ENCODE measurements at places on chromosomes 6 and 20. TPM values are rescaled to one million over a fixed set of nuclear protein-coding genes. Genes with fewer than 3 reads are reported as not detected.

- no peak for DNase-seq
Measured at GRCh38 chr6:106469882-106470281, 109.4 kb downstream of the CRYBG1 start.

- DNase-seq = no peak
Measured at GRCh38 chr6:5695260-5696245, 311.2 kb downstream of the NRN1 start.

DNA sequence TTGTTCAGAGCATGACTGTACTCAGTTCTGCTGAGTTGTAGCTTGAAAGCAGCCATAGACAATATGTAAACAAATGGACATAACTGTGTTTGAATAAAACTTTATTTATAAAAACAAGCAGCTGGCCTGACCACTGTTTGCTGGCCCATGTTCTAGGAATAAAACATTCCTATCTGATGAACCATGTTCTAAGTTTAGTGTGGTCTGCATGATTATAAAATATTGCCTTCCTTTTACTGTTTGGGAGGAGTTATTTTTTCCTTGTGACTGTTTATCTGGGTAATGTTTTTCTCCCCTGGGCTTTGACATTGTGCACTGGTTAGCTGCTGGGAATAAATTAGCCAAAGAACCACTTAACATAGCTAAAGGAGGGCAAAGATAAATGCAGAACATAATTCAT, 55.1 kb downstream of the CDS2 start:
- DNase-seq = no peak

- no peak for DNase-seq
Measured at GRCh38 chr6:6912817-6913744, 194.7 kb upstream of the RREB1 start.

DNA sequence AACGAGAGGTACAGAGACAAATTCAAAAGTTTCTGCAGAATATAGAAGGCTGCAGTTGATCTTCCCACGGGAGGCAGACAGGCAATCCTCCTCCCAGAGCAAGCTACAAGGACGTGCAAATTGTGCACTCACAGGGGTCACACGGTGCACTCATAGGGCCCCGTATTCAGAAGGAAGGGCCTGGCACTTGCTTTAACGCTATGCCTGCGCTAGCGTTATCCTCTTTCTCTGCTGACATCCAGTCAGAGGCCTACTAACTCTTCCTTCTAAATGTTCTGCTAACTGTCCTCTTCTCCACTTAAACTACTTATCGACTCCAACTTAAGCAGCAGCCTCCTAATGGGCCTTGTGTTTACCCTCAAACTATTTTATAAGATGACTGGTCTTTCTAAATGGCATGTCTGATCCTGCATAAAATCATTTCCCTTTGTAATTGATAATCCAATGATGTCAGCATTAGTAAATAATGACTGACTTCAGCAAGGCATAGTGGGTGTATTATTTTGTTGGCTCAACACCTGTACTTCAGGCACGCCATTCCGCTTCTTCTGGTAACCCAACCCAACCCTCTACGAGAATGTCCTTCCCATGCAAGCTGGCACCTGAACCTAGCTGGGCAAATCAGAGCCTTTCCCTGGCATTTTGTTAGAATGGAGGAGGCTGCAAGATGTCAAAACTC, 2.2 kb downstream of the IFNGR1 start:
- peak; percentile 46 for DNase-seq

DNA sequence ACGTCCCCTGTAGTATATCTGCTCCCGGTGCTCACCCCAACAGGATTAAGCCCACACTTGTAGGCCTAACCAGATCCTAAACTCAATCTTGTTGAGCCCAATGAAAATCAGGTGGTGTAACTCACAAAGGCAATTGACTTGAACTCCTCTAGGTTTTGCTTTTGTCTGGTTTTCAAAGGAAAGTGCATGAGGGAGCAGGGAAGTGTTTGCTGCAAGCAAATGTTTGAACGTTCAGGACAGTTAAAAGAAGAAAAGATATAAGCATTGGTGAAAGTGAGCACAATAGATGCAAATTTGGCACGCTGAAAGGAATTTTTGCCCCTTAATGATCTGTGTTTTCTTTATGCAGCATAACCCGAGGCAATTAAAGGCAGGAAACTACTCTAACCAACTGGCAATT, 212.6 kb downstream of the PLCB1 start:
- DNase-seq = no peak

DNA sequence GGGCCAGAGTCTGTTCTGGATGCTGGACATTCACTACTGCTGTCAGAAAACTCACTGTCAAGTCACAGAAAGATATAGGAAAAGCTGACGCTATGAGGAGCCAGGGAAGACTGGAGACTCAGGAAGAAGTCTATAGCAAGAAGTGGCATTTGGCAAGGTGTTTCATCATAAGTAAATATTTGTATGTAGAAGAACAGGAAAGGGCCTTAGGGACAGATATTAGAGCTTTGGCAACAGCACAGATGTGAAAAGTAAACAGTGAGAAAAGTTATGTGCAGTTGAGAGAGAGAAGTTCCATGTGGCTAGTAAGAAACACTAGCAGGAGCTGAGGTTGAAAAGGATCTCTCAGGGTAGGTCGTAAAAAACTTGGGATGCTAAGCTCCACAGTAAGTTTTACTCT, 868.9 kb downstream of the PHF3 start:
- DNase-seq = peak; percentile 7

- DNase-seq = no peak
Measured at GRCh38 chr20:57231951-57232428, 34.5 kb downstream of the BMP7 start.

GRCh38 chr6:39273406-39273821, 40.8 kb downstream of the KCNK17 start:
- DNase-seq = peak; percentile 73

- DNase-seq = no peak
Measured at GRCh38 chr6:139752086-139752485, 377.6 kb upstream of the CITED2 start.

DNA sequence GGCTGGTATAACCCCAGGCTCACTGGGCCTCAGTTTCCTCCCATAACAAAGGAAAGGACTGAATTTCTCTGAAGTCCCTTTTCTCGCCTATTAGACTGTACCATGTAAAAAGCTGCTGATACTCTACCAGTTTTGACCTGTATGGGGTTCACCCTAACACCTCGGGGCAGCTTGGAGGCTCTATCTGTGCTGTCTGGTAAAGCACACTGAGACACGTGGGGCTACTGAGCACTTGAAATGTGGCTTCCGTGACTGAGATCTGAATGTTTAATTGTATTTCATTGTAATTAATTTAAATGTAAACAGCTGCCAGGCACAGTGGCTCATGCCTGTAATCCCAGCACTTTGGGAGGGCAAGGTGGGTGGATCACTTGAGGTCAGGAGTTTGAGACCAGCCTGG, 24.0 kb downstream of the BMP7 start:
- DNase-seq = no peak

DNA sequence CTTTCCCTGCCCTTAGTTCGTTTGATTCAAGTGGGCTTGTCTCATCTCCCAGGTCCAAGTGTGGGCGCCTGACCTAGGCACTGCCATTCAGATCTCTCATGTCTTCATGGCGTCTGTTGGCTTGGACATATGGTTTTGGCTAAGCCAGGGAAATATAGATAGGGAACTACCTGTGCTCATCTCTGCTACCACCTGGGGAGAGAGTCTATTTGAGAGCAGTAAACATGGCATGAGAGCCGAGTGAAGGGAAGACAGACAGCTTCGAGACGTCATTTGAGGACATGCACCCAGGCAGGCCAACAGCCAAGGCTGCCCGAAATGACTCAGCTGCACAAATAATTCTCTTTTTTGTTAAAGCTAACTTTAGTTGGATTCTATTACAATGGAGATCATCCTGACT, 370.7 kb upstream of the AGPAT4 start:
- DNase-seq = no peak

- DNase-seq = peak; percentile 44
Measured at GRCh38 chr20:49450281-49450721, 32.2 kb downstream of the KCNB1 start.

DNA sequence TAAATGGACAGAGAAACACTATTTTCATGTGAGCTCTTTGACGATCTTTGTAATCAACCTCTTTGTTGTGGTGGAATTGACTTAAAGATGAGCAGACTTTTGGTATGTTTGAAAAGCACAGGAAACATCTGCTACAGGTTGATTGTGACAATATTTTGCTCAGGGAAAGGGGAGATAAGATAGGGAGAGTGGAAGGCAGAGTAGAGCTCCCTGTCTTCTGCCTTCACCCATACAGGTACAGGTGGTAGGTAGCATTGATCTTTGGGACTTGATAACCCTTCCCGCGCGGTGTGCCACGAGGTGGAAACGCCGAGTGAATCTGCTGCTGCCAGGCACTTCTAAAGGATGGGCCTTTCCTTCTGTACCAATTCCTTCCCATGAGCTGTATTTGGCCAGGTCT, 183.6 kb downstream of the UTRN start:
- DNase-seq = no peak

DNA sequence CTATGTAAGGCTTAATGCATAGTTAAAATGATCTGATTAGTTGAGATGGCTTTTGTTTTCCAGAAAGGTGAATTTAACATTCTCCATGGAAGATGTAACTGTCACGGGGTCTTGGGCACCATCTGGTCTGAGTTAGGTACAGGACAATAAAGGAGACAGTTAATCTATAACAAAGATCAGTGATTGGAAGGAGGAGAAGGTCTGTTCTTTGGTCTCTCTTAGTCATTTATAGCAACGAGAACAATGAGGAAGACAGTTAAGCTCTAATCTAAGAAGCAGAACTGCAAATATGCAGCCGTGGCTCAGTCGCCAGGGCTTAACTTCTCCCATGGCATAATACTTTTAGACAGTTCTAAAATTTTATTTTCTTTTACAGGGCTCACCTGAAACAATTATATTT, 405.5 kb upstream of the SULF2 start:
- no peak for DNase-seq

DNA sequence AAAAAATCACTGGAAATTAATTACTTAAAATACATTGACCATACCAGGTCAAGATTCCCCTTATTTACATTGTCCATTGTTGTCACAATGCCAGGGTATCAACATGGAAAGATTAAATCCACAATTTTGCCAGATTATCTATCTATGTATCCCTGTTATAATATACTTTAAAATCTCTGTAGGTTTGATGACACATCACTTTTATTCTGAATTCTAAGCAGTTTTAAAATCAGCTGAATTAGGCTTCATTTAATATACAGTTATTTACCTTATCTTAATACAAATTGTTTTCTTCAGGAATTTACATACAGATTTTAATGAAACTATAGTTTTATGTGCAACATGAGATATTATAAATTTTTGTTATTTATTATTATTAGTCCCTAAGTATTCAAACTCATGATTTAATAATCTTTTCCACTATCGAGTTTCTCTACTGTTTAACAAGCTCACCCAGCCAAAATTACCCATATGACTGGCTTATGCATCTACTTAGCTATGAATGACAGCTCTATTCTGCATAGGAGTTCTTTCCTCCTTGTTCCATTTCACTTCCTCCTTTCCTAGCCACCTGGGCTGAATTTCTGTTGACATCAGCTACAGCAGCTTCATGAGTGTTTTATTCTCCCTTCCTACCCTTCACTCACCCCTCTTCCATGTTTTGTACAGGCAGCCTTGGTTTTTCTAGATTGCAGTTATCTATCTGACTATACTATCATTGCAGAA, 654.2 kb upstream of the MAP3K7 start:
- no peak for DNase-seq

- peak; percentile 52 for DNase-seq
Measured at GRCh38 chr20:19966840-19967239, 50.3 kb upstream of the NAA20 start.

- peak; percentile 79 for DNase-seq
Measured at GRCh38 chr6:43096451-43097097, 20.5 kb downstream of the PTK7 start.

DNA sequence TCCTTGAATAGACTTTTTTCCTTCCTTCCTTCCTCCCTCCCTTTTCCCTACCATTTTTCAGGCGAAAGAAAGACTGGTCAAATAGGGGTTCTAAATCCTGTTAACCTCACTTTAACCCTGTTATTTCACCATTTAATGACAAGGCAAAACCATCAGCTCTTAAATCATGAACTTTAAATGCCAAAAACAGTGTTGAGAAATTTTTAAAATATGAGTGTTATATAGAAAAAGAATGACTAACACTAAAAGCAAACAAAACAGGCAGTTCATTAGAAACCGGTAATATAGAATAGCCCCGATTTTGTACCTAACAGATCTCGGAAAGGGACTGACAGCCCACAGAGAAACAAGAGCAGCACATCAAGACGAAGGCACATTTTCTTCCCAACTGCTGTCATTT, 57.4 kb upstream of the CEP85L start:
- DNase-seq = no peak

GRCh38 chr20:24732076-24732475, 217.0 kb upstream of the CST7 start:
- no peak for DNase-seq

- DNase-seq = peak; percentile 65
Measured at GRCh38 chr6:157980288-157981131, 1.2 kb upstream of the SYNJ2 start.

DNA sequence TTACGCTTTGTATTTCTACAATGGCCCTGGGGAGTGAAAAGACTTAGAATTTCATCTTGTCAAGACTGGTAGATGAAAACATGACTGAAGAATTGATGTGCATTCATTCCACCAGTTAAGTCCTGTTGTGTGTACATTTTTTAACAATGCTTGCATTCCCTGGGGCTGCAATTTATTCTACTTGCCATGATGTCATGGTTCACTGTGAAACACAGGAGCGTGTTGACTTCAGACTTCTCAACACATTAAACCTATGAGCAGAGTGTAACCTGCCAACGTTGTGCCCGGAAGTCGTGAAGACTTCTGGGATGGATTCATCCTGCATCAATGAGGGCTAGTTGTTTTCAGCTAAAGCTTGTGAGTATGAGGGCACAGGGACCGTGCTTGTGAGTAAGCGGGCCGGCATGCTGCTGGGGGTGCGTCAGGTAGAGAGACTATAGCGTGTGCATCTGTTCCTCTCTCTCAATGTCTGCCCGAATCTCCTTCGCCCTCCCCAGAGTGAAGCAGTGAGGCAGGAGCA, 26.3 kb upstream of the RIMS4 start:
- DNase-seq = no peak

GRCh38 chr6:163231356-163232014, 183.0 kb upstream of the QKI start:
- DNase-seq = no peak

GRCh38 chr6:138250513-138251247, 32.4 kb upstream of the PBOV1 start:
- DNase-seq = peak; percentile 85

The ALDH5A1 gene
- total RNA-seq = 9.8 TPM

The DDX43 gene
- total RNA-seq = not detected

The BMP5 gene
- 18.1 TPM for total RNA-seq

The KIF13A gene
- total RNA-seq = 33.0 TPM

The MROH8 gene
- total RNA-seq = 0.45 TPM

The SAMD3 gene
- total RNA-seq = 3.5 TPM

The HLA-DQA1 gene
- not detected for total RNA-seq

The ARFRP1 gene
- total RNA-seq = 49.6 TPM

The RRBP1 gene
- total RNA-seq = 125 TPM

The MYBL2 gene
- total RNA-seq = 5.8 TPM

The POU5F1 gene
- total RNA-seq = 155 TPM

The EBF4 gene
- 7.0 TPM for total RNA-seq

The DLK2 gene
- 0.37 TPM for total RNA-seq

The MYL9 gene
- total RNA-seq = 738 TPM

The PPP1R16B gene
- 5.2 TPM for total RNA-seq

The MMS22L gene
- total RNA-seq = 4.3 TPM

The MRAP2 gene
- total RNA-seq = 9.0 TPM

The TMEM74B gene
- 72.9 TPM for total RNA-seq

The PDE7B gene
- total RNA-seq = 16.9 TPM

The E2F3 gene
- 3.5 TPM for total RNA-seq

The HLA-DOB gene
- total RNA-seq = 62.9 TPM

The ZMYND8 gene
- total RNA-seq = 25.9 TPM

The GNAS-AS1 gene
- total RNA-seq = 0.92 TPM

The BPIFA2 gene
- total RNA-seq = not detected
